ENCODE measurements at places on chromosomes 6 and 20. TPM values are rescaled to one million over a fixed set of nuclear protein-coding genes. Genes with fewer than 3 reads are reported as not detected.

TCP11 gene
- polyA plus RNA-seq, result 0.15 TPM

GRCh38 chr6:46789434-46790354 is 3.5 kb upstream of the MEP1A start:
- DNase-seq, result no peak

- no peak for DNase-seq
Measured at GRCh38 chr6:107392069-107392468, 67.3 kb downstream of the PDSS2 start.

DNA sequence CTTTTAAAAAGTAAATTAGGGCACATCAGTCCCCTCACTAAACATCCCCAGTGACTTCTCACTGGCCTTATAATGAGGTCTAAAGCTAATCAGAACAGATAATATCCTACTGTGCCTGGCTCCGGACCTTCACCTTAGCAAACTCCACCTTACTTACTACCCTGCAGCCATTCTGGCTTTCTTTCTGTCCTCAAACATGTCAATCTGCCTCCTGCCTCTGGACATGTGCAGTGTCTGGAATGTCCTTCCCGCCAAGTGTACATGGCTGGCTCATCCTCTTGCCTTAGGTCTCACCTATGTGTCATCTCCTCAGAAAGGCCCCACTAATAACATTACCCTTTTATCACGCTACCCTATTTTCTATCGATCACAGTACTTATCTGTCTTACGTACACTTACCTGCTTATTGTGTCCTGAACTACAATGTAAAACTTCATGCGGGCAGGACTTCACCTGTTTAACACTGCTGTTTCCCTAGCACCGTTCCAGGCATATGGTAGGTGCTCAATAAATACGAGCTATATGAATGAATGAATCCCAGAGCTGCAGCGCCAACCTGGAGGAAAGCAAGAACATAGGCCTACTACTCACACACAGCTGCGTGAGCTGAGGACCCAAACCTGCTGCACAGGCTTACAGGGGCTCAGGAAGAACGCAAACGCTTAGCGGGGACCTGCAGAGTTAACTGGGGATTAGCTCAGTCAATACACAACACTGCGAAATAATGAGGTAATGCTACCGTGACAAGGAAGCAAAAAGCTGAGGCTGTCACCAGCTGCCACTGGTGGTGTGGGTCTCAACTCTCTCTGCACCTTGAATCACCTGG is 991 bp downstream of the UQCC2 start:
- DNase-seq, result no peak

Data from urinary bladder (tissue), 4 donors.